T-cell (primary cell): ENCODE measurements at places on chromosomes 1 and 21. TPM values are rescaled to one million over a fixed set of nuclear protein-coding genes. Genes with fewer than 3 reads are reported as not detected.

DNA sequence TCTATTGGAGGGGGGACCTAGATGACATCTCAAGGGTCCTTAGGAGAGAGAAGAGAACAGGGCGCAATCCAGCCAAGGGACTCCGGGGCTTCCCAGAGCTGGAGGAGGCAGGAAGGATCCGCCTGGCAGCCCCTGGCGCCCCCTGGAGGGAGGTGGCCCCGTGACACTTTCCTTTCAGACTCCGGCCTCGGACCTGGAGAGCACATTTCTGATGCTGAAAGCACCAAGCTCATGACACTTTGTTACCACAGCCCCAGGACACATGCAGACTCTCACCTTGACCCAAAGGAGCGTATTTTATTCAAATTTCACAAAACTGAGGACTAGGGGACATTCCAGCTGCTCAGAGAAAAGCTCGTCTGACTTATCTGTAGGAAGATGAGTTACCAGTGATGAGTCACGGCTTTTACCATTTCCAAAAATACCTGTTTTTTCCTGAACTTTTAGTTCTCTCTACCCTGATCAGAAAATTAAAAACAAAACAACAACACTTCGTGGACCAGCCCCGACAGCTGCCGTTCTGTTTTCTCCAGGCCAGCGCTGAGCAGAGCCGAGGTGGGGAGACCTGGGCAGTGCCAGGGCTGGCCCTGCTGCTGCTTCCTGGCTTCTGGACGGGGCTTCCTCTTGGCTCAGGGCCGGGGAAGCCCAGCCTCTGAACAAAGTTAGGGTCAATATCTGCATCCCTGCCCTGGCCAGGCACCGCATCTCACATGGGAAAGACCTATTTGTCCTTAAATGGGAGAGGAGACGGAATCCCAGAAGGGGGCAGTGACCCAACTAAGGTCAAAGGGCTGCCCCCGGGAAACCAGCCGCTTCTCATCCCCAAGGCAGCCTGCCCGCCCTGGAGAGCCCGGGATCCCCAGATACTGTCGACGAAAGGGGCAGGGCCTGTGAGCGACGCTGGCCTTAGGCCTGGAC, 21.6 kb upstream of the POFUT2 start:
- no peak for DNase-seq

The HTR6 gene
- 0.19 TPM for total RNA-seq

DNA sequence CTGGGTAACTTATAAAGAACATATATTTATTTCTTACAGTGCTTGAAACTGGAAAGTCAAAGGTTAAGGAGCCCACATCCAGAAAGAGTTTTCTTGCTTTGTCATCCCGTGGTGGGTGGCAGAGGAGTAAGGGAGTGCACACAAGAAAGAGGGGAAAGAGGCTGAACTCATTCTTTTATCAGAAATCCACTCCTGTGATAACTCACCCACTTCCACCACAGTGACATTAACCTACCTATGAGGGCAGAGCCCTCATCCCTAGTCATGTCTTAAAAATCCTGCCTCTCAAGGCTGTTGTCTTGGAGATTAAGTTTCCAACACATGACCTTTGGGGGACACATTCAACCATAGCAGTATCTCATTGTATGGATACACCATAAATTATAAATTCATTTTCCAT, 32.5 kb upstream of the RGS4 start:
- no peak for DNase-seq

DNA sequence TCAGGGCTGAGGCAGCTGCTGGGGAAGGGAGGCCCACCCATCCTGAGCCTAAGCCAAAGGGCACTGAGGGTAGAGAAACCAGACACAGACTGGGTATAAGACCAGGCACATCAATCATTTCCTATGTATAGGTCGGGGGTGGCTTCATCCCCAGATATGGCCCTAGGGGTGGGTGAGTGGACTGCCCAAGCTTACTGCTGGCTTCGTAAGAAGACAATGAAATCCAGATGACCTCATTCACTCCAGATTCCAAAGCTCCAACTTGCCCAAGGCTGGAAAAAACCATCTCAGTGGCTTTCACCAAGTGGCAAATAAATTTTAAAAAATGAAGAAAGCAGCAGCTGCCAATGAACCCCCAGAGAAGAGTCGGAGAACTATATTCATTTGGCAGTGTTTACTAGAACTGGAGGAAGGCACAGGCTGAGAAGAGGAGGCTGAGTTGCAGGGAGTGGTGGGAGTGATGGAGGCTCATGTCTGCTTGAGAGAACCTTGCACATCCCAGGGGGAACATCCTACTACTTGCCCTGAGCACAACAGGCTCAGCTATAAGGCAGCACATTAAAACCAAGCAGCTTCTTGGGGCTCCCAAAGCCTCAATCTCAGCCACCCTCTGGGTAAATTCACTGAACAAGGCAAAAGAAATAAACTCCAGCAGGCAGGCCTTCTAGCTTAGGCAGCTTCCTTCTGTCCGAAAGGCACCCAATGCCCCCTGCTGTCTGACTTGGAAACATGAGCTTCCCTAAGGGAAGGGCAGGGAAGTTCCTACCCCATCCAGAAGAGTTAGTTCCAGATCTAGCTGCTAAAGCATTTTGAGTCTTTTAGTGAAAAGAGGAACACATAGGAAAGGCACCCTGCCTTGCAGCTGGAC, 14.1 kb downstream of the PEA15 start:
- DNase-seq = no peak

DNA sequence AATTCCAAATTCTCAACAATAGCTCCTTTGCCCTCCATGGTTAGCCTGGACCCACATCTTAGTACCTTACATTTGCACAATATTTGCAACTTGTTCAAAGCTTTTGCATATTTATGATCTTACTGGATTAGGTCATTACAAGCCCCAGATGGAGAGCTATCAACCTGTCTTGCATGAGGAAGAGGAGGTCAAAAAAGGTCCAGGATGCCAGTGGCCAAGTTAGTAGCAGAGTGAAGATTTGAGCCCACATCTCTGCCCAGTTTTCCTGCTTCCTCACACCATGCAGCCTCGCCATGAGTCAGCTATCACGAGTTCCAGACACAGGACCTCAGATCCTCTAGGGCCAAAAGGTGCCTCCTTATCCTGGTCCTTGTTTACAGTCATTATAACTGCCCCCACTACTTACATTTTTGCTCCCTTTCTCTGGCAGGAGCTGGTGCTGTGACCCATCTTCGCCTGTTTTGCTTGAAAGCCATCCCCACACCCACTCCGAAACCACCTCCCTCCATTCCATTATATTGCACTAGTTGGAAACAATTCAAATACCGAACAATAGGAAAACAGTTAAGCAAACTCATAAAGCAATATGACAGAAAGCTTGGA, 5.0 kb upstream of the AHCYL1 start:
- DNase-seq = no peak

The PLPPR5 gene
- not detected for total RNA-seq

GRCh38 chr1:21051177-21051825, 125.4 kb downstream of the EIF4G3 start:
- no peak for DNase-seq

DNA sequence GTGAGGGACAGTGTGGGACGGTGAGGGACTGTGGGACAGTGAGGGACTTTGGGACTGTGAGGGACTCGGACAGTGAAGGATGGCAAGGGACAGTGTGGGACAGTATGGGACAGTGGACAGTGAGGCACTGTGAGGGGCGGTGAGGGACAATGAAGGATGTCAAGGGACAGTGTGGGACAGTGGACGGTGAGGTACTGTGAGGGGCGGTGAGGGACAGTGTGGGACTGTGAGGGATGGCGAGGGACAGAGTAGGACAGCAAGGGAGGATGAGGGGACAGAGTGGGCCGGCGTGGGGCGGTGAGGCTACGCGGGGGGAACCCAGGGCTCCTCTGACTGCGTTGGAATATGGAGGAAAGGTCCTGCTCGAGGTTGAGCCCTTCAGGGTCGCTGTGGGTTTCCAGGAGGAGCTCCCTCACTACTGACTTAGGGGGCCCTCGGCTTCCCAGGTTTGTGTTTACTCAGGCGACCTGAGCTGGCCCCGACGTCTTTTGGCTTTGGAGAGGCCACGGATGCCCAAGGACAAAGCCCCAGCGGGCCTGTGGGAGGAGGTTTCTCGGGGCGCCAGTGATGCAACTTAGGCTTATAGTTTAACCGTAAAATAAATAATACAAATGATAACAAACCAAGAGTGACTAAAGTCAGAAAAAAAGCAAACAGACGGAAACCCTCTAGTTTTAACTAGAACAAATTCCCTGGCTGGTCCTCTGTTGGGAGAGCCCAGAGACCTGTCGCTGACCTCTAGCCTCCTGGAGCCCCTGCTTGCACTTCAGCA, 1.1 kb upstream of the ERRFI1 start:
- no peak for DNase-seq

- no peak for DNase-seq
Measured at GRCh38 chr1:85406887-85407533, 57.9 kb downstream of the DDAH1 start.

- DNase-seq = no peak
Measured at GRCh38 chr1:232816324-232816723, 11.1 kb downstream of the MAP10 start.

DNA sequence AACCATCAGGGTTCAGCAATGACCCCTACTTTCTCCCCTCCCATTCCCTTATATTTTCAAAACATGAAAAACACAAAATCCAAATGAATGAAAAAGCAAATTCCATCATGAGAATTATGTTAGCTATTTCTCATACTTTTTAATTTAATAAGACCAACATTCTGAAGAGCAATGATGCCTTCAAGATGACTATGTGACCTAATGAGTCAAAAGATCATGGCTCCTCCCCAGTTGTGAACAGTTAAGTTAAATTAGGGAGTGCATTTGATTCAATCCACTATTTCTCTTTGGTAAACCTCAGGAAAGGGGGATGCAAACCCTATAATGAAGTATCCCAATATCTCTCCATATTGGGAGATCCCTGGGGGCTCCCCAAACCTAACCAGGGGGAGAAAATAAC, 36.5 kb downstream of the PUM1 start:
- DNase-seq = no peak

DNA sequence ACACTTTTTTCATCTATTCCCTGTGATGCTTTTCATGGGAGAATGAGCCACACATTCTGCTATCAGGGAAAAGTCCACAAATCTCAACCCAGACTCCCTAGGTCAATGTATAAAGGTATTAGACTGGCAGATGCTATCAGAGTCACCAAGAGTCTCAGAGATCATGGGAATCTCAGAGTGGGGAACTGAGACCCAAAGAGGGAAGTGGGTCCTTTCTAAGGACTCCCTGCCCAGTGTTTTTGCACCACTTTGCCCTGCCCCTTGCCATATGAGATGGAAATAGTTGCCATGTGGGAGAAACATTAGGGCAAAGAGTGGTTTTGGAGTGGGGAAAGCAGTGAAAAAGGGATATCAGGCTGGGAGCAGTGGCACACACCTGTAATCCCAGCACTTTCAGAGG, 19.1 kb upstream of the AZIN2 start:
- no peak for DNase-seq
